ENCODE measurements at places on chromosomes 2 and 18.

DNA sequence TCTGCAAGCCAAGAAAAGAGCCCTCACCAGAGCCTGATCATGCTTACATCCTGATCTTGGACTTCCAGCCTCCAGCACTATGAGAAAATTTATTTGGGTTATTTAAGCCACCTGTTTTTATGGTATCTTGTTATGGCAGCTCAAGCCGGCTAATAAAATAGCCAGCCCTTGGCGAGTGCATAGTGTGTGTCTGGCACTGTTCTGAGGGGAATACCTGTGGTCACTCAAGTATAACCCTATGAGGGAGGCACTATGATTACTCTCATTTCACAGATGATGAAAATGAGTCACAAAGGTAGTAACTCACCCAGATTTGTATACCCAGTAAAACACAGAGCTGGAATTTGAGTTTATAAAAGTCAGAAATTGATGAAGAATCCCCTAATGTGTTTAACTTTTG lies 556.9 kb upstream of the SETBP1 start:
- no peak for DNase-seq

- DNase-seq: no peak
Measured at GRCh38 chr2:133054297-133054696, 384.3 kb upstream of the LYPD1 start.

DNA sequence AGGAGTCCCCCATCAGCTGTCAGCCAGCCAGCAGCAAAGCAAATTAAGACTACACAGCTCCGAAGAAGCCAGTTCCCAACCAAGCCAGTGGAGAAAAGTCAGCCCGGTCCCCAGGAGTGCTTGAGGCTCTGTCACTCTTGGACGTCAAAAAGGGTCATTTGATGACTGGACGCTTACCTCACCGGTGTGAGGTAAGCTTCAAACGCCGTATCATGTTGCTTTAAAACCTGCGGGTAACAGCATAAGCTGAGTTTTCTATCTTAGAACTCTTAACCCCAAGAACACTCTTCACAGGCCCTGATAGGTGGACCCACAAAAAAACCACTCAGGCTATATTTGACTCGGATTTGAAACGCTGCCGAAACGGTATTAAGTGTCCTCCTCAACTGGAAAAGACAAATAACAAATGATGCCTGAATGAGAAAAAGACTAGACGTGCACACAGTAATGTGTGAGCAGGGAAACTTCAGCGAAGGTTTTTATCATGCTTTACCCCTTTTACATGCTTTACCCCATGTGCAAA lies 682 bp upstream of the LNPK start:
- DNase-seq: peak; percentile 18

DNA sequence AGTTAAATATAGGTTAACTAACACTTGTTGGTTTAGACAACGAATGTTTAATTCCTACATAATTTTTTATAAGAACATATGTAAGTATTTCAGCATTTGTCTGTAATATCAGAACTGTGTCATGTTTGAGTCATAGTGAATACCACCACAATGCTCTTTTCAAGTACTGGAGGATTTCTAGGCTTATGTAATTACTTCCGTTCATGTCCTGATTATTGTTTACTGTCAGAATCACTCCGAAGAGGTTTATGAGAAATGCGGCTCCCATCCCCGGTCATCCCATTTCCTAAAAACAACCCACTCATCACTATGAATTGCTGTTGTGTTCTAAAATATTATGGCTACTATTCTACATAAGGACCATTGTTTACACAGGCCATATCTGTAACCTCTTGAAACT lies 45.1 kb downstream of the CDH19 start:
- DNase-seq: no peak

DNA sequence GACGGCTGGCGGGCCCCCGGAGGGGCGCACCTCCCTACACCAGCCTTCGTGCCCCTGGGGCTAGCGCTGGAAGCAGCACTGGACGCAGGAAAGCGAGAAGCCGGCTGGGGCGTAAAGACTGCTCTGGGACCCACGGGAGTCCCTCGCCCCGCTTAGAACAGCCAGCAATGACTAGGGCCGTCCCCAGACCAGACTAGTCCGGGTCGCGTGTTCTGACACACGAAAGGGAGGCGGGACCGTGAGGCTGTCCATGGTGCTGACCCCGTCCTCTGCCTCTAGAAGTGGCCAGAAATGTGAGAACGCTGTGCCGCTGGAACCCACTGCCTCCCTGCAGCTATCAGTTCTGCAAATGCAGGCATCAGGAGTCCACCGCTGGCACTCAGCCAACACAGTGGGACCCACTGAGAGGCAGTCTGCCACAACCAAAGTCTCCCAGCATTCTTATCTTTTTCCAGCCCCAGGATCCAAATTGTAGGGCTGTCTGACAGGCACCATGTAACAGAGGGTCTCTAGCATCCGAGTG lies at the start of gene UCN:
UCN (minus strand) TSS at position 87 of the 523 bp plus-strand sequence. CDS start 550 bp downstream, outside the sequence.
- DNase-seq: peak; percentile 87
